Mesenchymal stem cell (in vitro differentiated cells and primary cell): ENCODE measurements at places on chromosomes 2 and 18.

DNA sequence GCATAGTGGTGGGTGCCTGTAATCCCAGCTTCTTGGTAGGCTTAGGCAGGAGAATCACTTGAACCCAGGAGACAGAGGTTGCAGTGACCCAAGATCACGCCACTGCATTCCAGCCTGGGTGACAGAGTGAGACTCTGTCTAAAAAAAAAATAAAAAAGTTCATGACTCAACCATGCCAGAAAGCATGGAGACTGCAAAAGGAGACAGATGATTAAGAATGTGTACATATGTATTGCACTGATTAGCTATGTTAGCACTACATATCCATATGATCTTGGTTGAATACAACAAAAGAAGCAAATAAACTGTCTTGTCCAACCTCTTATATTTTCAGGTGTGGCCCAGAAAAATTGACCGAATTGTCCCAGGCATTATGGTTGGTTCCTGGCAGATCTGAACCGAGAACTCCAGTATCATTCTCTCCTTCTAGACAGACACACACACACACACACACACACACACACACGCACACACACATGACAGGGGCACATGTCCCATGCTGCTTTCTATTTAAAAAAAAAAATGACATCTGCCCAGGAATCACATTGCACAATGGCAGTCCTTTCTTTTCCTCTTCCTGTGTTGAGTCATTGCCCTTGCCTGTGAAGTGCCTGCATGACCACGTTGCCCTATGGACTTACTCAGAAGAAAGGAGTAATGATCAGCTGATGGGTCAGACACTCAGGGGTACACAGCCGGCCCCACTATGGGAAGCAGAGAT, 65.6 kb downstream of the MYCN start:
- DNase-seq = no peak

GRCh38 chr2:183597841-183598240, 473.6 kb downstream of the NUP35 start:
- DNase-seq = no peak

DNA sequence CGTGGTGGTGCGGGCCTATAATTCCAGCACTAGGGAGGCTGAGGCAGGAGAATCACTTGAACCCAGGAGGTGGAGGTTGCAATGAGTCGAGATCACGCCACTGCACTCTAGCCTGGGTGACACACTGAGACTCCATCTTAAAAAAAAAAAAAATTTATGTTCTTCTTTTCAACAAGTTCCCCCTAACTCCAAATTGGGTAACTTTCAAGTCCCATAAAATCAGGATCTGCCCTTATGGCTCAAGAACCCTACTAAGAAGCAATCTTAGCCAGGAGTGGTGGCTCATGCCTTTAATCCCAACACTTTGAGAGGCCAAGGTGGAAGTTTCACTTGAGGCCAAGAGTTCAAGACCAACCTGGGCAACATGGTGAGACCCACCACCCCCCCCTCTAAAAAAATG, 30.3 kb upstream of the TLK1 start:
- no peak for DNase-seq

GRCh38 chr2:221562226-221562625, 9.9 kb downstream of the EPHA4 start:
- DNase-seq = no peak

GRCh38 chr2:219261024-219261855, 7.5 kb upstream of the TUBA4A start:
- DNase-seq = no peak

DNA sequence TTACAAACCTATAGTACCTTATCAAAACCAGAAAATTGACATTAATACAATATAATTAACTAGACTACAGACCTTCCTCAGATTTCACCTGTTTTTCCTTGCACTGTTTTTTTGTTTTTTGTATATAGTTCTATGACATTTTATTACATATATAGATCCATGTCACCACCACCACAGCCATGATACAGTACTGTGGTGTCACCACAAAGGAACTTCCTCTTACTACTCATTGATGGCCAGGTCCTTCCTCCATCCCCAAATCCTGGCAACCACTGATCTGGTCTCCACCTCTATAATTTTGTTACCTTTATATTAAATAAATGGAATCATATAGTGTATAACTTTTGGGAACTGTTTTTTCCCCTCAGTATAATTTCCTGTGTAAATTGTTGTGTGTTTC, 19.4 kb upstream of the ATP6V1B1 start:
- no peak for DNase-seq

- no peak for DNase-seq
Measured at GRCh38 chr18:6785001-6785400, 55.5 kb downstream of the ARHGAP28 start.

DNA sequence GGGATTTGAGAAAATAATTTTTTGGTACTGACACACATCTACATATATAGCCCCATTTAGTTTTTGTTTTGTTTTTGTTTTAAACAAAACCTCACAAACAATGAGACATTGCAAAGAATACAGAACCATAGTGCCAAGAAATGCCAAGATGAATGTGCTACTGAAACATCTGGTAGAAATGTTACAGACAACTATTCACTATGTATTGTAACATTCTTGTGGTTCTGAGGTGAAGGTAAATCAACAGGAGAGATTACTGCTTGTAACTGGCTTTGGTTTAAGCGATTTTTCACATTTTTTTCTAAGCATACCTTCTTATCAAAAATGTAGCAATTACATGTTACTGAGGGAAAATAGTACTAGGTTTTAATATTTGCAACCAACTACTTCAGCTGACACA, 281.3 kb downstream of the ZNF804A start:
- DNase-seq = no peak

DNA sequence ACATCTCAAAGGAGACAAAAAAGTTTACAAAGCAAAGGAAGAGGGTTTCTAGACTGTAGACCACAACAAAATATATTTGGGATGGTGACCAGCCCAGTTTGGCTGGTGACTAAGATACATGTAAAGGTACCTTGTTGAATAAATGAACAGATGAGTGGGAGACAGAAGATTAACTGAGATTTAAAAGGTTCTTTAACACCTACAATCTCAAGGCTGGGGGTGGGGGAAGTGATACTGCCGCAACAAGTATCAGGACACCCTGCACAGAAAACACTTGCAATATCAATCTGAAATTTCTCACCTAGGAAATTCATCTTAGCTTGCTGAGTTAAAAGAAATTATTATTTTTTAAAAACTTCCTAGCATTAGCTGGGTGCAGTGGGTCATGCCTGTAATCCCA, 8.3 kb downstream of the RNF149 start:
- no peak for DNase-seq

DNA sequence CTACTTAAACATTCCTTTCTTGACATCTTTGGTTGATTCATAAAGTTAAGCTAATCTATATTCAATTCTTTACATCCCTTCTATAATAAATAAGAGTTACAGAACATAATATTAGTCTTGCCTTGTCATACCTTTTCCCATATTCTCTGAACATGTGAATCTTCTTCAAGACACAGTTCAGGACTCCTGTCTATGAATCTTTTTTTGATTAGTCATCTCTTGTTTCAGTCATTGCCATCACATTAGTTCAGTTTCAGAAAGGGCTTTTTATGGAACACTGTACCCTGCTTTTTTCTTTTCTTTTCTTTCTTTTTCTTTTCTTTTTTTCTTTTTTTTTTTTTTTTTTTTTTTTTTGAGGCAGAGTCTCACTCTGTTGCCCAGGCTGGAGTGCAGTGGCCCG, 181.2 kb downstream of the UBE2E3 start:
- no peak for DNase-seq

- DNase-seq = no peak
Measured at GRCh38 chr2:84613082-84613481, 96.8 kb downstream of the DNAH6 start.

DNA sequence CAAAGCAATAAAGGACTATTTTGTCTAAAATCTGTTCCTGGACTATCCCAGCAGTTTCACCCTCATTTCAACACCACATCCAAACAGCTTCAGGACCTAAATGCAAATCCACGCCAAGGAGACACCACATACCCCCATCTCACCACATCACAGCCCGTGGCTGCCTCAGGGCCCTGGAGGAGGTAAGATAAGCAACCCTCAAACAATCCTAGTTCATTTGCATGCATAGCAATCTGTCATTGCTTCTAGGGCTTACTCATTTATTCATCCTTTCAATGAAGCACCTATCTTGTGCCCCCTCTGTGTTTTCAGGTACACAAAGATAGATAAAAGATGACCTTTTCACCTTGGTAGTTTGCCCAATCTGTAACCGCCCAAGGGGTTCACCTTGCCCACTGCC, 86.5 kb downstream of the VSNL1 start:
- no peak for DNase-seq

DNA sequence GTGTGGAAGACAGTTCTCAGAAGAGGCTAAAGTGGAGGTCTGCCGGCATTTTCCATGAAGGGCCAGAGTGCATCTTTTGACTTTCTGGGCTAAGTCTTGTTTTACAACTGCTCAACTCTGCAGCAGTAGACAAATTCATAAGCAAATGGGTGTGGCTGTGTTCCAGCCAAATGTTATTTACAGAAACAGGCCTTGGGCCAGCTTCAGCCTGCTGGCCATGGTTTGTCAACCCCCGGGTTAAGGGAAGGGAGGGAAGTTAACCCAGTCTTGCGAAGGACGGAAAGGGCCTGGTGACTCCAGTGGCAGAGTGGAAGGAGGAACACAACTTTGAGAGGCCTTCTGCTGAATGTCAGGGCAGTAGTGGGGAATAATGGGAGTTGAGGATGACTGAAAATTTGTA, 34.3 kb upstream of the NCKAP5 start:
- DNase-seq = no peak
